ENCODE measurements at places on chromosomes 1 and 21.

- no peak for DNase-seq
Measured at GRCh38 chr1:9316512-9316911, 23.8 kb downstream of the SPSB1 start.

GRCh38 chr1:94863919-94864318 lies 43.8 kb downstream of the SLC44A3 start:
- no peak for DNase-seq

GRCh38 chr21:33848249-33848953 lies 67.2 kb downstream of the ATP5PO start:
- DNase-seq: no peak

GRCh38 chr1:31700468-31701090 lies 3.2 kb downstream of the COL16A1 start:
- DNase-seq: no peak

DNA sequence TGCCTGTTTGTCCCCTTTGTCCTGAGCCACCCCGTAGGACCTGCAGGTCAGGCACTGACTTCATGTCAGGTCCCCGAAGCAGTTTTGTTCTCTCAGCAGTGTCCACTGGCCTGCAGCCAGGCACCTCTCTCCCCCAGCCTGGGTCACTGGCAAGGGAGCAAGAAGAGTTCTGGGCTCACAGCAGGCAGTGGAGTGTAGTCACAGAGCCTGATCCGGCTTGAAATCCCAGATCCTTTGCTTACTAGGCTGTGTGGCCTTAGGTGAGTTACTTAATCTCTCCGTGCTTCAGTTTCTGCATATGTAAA lies 34.2 kb downstream of the L1TD1 start:
- DNase-seq: no peak

- DNase-seq: no peak
Measured at GRCh38 chr1:197618061-197618460, 157.2 kb downstream of the DENND1B start.

GRCh38 chr1:241423541-241424479 lies 66.8 kb upstream of the RGS7 start:
- DNase-seq: no peak

GRCh38 chr1:25106976-25107642 lies 125.2 kb downstream of the SYF2 start:
- no peak for DNase-seq

DNA sequence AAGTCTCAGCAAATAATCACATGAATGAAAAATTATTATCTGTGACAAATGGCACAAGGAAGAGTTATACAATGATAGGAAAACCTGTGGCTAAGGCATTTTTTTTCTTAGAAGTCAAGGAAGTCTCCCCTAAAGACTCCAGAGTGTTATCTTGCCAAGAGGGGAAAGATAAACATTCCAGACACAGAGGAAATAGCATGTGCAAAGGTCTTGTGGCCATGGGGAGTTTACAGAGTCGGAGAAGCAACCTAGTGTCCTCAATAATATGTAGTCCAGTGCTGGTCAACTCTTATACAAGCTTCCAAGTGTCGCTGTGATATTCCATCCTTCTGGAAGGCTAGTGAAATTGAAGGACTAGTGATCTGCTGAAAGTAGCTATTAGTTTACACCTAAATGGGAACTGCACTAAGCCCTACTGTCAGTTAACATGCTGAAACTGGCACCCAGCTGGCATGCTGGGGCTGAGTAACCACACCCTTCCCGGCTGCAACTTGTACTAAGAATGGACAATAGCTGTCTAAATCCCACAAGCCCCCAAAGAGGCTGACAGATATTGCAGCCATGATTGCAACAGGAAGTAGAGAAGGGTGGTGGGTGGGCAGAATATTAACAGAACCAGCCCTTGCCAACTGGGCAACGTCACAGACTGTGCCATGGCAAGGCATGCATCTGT lies 11.5 kb upstream of the ATP1B1 start:
- DNase-seq: no peak

DNA sequence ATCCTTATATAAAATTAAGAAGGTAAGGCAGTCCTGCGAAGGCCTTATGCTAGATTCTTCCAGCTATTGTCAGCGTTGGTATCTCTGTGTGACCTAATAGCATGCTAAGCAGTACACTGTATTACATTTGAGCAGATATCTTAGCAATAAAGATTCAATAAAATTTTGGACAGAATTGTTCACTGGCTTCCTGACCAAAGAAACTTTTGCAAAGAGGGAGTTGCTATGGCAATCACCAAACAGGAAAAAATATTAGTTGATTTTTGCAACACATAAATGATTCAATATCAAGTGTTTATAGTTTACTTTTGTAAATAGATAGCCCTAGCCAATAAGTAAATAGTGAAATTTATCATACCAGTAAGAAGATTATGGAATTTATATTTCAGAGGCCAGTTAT lies 31.0 kb upstream of the PLEKHO1 start:
- no peak for DNase-seq

GRCh38 chr1:154386643-154387352 lies 18.3 kb upstream of the IL6R start:
- peak; percentile 82 for DNase-seq

DNA sequence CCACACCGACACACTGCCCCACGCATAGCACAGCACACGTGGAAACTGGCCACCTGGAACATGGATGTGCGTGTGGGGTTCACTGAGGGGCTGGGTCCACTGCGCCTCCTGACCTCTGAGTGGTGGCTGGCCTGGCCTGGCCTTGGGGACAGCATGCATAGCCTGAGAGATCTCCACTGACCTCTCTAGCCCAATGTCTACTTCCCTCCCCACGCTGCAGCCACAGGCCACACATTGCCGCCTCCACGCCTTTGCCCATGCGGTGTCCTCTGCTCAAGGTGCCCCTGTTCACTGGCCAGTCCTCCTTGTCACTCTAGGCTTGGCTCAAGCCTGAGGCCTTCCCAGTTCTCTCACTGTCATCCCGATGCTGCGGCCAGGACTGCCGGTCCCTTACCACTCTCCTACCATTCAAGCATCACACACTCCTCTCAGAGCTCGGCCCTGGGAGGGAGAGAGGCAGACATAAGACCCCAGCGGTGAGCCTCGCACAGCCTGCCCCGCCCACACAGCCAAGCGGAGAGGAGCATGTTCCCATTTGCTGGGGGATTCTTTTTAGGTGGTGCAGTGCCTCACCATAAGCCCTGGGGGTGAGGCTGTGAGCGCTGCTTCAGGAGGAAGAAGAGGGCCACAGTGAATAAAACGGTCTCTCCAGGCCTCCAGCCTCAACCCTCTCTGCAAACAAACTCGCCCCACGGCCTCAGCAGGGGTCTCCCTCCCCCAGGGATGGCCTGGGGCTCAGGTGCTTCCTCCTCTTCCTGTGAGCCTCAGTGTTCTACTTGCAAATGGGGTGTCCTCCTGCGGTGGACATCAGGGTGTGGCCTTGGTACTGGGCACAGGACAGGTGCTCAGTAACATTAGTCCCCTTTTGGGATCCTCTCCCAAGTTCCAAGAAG lies 80.8 kb downstream of the DMRTB1 start:
- no peak for DNase-seq

DNA sequence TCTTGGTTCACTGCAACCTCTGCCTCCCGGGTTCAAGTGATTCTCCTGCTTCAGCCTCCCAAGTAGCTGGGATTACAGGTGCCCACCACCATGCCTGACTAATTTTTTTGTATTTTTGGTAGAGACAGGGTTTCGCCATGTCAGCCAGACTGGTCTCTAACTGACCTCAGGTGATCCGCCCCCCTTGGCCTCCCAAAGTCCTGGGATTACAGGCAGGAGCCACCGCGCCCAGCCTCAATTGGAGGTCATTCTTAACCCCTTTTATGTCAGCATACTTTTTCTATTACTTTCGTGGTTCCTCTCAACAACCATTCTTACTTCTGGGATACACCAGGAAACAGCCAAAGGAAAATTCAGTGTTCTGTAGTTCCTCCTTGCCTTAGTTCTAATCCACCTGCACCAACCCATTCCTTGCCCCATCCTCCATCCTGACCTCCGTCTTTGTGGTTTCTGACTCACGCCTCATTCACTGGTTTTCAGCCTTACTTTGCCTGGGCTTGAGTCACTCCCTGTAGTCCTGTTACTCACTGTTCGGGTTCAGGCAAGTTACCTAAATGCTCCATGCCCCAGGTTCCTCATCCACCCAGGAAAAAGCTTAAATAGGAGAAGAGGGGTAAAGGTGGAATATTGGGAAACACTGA lies 12.9 kb upstream of the BCL10 start:
- peak; percentile 30 for DNase-seq

GRCh38 chr21:36693489-36694030 lies 5.4 kb upstream of the SIM2 start:
- no peak for DNase-seq

DNA sequence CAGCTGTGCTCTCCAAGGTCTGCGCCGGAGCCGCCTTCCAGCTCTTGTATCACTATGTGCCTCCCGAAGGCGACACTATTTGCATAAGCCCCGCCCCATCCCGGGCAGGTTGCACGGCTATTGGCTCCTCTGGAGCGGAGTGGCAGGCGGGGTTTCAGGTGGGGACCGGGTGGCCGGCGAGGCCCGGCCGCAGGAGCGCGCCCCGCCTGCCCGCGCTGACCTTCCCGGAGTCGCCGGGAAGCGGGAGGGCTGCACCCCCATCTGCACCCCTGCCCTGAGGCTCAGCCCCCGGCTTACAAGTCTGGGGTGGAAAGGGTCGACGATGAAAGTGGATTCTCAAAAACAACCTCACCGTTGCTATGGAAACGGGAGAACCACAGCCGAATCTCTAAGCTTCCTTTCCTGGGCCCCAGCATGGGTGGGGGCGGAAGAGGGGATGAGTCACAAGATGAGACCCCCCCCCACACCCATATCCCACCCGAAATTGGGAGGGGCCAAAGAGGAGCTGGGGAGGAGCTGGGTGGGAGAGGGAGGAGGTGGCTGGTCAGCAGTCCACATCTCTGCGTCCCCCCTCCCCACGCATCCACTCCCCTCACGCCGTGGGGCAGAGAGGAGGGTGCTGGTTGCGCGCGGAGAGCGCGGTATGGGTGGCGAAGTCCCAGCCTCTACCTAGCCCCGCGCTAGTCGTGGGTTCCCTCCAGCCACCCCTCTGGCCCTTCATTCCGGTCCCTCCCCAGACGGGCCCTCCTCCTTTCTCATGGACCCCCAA lies at the start of gene HPCAL4:
HPCAL4 (minus strand) TSS at position 51 of the 769 bp plus-strand sequence. CDS start 6,830 bp downstream, outside the sequence.
- DNase-seq: peak; percentile 74

DNA sequence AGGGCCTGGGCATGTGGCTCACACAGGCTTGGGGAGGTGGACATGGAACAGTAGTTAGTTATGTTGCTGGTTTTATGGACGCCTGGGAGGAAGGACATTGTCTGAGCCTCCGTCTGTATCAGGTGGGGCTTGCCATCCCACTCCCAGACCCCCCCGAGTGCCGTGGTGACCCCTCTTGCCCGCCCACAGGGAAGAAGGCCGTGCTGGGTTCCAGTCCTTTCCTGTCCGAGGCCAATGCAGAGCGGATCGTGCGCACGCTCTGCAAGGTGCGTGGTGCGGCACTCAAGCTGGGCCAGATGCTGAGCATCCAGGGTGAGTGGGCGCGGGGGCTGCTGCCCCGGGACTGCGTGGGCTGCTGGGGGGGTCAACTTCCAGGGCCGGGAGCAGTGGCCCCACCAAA lies 41.7 kb downstream of the COQ8A start:
- no peak for DNase-seq

DNA sequence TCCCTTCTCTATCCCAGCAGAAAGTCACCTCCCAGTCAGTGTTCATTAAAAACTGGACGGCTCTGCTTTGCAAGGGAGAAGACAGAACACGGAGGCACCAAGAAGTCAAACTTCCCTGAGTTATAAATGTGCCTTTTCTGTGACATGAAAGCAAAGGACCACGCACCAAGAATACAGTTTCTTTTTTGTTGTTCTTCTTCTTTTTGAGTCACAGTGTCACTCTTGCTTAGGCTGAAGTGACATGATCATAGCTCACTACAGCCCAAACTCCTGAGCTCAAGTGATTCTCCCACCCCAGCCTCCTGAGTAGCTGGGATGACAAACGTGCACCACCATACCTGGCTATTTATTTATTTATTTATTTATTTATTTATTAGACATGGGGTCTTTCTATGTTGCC lies 22.7 kb downstream of the GLUL start:
- no peak for DNase-seq

GRCh38 chr1:109208394-109208793 lies 5.3 kb upstream of the SARS1 start:
- no peak for DNase-seq

DNA sequence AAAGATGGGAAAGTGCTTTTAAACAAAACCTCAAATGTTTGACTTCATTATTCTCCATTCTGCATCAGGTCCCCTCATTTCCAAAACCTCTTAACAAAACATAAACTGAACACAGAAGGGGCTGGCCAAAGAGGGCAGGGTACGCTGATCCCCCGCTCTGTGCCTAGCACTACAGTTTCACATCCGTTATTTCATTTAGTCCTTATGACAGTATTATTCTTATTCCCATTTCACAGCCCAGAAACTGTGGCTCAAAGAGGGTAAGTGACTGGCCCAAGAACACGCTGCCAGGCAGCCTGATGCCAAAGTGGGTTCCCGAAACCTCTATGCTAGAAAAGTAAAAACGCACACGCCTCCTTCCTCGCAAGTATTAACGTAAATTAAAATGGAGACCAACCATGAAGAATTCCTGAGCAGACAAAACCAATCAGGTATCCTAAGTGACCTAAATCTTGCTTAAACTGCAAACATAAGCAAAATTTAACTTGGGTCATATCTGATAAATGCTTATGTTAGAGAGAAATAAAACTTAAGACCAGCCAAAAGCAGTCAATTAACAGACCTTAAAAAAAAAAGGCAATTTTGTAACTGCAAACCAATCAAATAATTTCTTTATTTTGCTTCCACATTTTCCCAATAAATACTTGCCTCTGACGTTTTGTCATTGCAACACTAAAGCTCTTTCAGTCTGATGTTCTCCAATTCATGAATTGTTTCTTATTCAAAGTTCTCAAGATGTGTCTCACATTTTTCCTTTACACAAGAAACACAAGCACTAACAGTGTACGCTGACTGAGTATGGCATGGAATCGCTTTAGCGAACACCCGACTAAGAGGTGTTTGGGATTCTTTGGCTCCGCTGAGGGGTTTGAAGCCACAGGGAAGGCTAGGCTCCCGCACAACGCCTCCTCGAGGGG lies 653 bp downstream of the CASP9 start:
- DNase-seq: no peak

DNA sequence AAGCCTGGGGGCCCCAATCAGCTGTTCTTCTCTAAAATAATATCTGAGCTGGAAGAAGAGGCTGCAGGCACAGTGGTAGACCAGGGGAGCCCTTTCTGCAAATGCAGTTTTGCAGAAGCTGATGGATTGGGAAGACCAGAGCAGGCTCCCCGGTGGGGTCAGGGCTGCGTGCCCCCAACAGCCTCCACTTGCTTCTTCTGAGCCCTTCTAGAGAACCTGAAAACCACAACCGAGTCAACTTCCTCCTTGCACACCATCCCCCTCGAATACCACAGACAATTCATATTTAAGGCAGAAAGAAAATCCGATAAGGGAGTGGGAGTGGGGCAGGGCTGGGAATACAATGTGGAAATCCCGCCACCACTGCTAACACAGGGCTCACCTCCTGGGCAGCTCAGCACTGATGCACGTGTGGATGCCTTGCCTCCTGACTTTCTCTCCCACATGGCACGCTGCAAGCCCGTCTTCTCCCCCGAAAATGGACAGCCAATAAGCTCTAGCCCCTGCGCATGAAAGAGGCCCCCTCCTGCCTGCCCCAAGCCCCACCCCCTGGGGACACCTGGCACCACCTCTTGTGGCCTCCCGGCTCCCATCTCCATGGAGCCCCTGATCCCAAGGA lies 25.4 kb upstream of the ALDH4A1 start:
- DNase-seq: peak; percentile 25

All from stimulated activated CD4-positive, alpha-beta T cell treated with anti-CD3 and anti-CD28 coated beads, Interleukin-15, amount 100 ng/mL, for 48 hours (primary cell).